ENCODE measurements at places on chromosomes 11 and 22.

- no peak for DNase-seq
These were observed 262.1 kb downstream of the DDX10 start for GRCh38 chr11:108926841-108927577.

DNA sequence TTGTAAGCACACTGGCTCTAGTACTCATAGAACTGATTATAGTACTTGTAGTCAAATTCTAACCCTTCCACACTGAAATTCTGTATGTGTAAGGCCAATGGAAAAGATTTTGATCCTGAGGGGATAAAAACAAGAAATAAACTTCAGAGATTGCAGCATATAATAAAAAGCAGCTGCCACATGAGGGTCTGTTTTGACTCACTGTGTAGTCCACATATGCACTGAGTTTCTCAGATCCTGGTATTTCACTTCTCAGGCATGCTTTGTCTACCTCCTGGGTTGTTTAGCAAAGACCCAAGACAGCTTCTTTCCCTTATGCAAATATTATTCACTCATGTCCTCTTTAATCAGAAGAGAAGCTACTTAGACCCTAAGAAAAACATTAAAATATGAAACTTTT is 71.1 kb upstream of the SLC5A12 start:
- no peak for DNase-seq

DNA sequence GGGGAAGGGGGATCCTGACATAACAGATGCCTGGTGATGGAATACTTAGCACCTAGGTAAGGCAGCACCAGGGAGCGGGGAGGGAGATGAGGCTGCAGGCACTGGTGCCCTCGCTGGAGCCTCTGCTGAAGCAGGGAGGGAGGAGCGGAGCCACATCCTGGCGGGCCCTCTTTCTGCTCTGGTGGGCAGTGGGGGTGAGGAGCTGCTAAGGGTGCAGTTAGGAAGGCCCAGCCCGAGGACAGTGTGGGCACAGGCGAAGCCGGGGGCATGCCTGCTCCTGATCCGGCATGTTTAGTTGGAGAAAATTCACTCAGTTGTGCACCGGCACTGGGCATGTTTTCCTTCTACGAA is 83.9 kb downstream of the MED15 start:
- DNase-seq, result no peak

DNA sequence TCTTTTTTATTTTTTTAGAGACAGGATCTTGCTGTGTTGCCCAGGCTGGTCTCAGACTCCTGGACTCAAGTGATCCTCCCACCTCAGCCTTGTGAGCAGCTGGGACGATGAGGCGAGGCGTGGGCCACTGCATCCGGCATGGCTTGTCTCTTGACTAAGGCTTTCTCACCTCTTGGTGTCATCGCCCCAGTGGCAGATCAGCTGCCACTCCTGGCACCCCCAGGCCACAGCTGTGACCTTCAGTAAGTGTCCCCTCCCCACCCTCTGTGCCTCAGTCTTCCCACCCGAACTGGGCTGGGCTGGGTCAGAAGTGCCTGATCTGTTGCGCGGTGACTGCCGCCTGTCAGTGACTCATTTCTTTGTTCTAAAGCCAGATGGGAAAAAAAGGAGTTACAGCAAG is 3.6 kb downstream of the SYNGR1 start:
- no peak for DNase-seq

Measured in activated CD4-positive, alpha-beta T cell treated with anti-CD3 and anti-CD28 coated beads, Interleukin-2, amount 50 U/mL, for 16 hours (primary cell).